ENCODE measurements at places on chromosomes 6 and 20.
A peak's percentile ranks its signal among the peaks of the same experiment; 100 is the strongest.

DNA sequence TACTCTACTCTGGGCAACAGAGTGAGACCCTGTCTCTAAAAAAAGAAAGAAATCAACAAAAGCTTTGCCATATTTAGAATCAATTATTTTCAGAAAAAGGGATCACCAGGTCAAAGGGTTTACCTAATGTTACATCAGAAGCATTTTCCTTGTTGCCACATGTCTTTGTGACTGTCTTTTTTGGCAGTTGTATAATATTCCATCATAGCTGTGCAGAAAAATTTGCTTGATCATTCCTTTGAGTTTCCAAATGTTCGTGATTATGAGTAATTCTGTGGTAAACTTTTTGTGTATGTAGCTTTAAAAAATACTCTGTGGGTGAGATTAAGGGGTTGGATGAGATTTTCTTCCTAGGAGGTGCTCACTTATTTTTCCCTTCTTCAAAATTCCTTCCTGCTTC is 26.4 kb downstream of the PNPLA1 start:
- H3K27ac ChIP-seq, result no peak overlapping the region
- DNase-seq, result no peak
- H3K27me3 ChIP-seq, result no peaks in the 10 kb centered on the region
- no peak overlapping the region for H3K4me3 ChIP-seq
- peaks cover 3% of the 10 kb centered on the region for H3K4me1 ChIP-seq

GRCh38 chr6:27505209-27506027 is 32.5 kb upstream of the ZNF184 start:
- peaks cover 11% of the 10 kb centered on the region for H3K4me1 ChIP-seq
- peak; percentile 79 for DNase-seq
- H3K27me3 ChIP-seq, result peaks cover 8% of the 10 kb centered on the region

DNA sequence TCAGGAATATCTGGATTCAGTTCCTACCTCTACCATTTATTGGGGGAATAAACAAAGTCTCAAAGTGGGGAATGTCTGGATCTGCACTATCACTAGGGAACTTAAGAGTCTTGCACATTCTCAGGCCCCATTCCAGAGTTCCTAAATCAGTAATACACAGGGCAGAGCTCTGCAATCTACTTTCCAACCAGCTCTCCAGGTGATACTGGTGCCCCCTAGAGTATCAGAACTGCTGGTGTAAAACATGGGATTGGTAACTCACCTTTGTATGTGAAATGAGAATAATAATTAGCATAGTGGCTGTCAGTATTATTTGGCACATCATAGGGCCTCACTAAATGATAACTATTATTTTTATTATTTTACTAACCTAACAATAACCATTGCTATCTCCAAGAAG is 278.8 kb upstream of the IMPG1 start:
- H3K4me3 ChIP-seq, result no peak overlapping the region
- H3K4me1 ChIP-seq, result no peaks in the 10 kb centered on the region

DNA sequence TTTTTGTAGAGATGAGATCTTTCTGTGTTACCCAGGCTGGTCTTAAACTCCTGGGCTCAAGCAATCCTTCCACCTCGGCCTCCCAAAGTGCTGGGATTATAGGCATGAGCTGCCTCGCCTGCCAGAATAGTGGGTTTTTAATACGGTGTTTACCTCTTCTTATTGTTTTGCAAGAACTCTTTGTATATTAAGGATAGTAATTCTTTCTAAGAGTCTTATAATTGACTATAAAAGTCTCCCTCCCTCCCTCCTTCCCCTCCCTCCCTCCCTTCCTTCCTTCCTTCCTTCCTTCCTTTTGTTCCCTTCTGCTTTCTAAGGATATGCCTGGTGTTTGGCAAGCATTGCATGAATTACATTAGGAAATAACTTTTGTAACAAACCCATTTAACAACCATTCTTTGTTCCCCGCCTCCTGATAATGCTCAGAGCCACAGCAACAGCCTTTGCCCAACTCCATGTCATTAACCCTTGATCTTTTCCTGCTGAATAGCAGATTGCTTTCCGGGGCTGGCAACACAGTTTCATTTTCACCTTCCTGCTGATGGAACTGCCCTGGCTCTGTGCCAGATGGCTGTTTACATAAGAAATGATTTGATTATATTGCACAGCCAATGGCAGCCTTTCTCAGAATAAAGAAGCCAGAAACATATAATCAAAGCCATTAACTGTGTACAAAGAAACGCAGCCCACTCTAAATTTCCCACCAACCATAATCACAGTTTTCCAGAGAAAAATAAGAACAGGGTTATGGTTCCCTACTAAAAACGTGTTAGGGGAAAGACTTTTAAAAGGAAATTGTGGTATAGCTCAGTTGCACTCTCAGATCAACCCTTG is 143.7 kb upstream of the PTPN1 start:
- H3K36me3 ChIP-seq, result no peaks in the 10 kb centered on the region
- peaks cover 3% of the 10 kb centered on the region for H3K4me1 ChIP-seq
- DNase-seq, result peak; percentile 76

DNA sequence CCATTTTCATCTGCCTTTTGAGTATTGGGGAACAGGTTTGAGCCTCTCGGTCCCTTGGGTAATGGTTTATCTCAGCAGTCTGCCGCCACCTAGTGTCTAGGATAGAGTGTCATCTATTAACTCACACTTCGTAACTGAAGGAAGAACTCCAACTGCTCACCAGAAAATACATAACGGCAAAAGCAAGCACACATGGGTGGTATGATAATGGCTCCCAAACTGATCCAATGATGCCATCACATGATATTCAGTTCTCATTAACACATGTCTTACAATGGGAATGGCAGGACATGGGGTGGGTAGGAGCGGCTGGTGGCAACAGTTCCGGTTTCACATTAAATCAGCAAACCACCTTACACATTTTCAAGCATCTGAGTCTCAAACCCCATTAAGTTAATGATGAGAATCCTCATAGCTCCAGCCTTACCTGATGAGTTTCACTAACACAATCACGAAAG is 110.7 kb upstream of the PHACTR1 start:
- no peaks in the 10 kb centered on the region for H3K4me1 ChIP-seq
- no peaks in the 10 kb centered on the region for H3K27me3 ChIP-seq
- no peaks in the 10 kb centered on the region for H3K36me3 ChIP-seq
- DNase-seq, result peak; percentile 60

GRCh38 chr6:41689171-41690008 is 46.0 kb downstream of the TFEB start:
- peaks cover 50% of the 10 kb centered on the region for H3K36me3 ChIP-seq
- H3K27me3 ChIP-seq, result no peaks in the 10 kb centered on the region
- no peak overlapping the region for H3K27ac ChIP-seq

GRCh38 chr6:33995309-33996119 is 150.4 kb downstream of the GRM4 start:
- DNase-seq, result no peak
- no peaks in the 10 kb centered on the region for H3K4me1 ChIP-seq
- H3K27ac ChIP-seq, result no peak overlapping the region
- no peak overlapping the region for H3K4me3 ChIP-seq

DNA sequence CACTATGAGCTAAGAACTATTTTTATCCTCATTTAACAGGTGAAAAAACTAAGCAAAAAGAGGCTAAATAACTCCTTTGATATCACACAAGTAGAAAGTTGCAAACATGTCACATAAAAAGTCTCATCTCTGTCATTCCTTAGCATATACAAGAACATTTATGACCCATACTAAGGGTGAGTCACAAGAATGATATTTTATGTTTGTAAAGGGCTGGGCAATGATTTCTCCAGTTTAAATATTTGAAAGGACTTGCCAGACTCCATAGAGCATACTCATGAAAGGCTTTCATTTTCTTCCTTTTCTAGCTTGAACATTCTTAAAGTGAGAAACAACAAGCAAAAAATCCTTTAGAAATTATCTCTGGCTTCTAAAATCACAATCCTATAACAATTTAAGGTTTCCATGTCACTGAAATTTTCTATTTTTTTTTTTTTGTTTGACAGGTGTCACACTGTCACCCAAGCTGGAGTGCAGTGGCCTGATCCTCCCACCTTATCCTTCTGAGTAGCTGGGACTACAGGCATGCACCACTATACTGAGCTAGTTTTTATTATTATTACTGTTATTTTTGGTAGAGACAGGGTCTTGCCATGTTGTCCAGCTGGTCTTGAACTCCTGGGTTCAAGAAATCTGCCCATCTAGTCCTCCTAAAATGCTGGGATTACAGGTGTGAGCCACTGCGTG is 338.0 kb upstream of the KHDRBS2 start:
- H3K4me3 ChIP-seq, result no peak overlapping the region
- no peak for DNase-seq
- H3K27ac ChIP-seq, result no peak overlapping the region
- no peaks in the 10 kb centered on the region for H3K4me1 ChIP-seq
- no peaks in the 10 kb centered on the region for H3K27me3 ChIP-seq
- H3K36me3 ChIP-seq, result no peaks in the 10 kb centered on the region

All from natural killer cell (primary cell).